AG04450 (cell line): ENCODE measurements at places on chromosomes 4 and X.

DNA sequence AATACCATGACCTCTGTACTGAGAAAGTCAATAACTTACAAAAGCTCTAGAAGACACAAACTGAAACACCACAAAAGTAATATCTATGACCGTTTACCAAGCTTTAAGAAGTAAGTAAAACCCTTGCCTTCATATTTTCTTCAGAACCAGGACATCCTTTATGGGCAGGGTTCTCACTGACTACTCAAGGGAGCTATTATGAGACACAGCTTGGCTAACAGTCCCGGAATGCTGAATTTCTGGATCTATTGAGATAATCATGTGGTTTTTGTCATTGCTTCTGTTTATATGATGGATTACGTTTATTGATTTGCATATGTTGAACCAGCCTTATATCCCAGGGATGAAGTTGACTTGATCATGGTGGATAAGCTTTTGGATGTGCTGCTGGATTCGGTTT, 19.9 kb upstream of the CDS1 start:
- DNase-seq: no peak

DNA sequence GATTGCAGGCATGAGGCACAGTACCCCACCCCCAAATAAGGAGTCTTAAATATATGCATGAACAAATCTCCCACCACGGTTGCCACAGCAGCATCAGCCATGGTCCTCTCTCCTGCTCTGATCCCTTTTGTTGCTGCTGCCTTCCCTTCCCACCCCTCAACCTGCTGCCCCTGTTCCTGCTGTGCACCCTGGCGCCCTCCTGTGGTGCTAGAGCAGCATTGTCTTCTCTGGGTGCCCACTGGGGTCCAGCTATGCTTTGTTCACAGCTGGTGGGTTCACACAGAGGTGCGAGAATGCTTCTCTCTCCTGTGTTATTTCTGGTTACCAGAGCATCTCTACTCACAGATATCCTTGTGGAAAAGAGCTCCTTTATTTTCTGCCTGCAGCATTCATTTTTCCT, 116.2 kb downstream of the GATB start:
- no peak for DNase-seq

DNA sequence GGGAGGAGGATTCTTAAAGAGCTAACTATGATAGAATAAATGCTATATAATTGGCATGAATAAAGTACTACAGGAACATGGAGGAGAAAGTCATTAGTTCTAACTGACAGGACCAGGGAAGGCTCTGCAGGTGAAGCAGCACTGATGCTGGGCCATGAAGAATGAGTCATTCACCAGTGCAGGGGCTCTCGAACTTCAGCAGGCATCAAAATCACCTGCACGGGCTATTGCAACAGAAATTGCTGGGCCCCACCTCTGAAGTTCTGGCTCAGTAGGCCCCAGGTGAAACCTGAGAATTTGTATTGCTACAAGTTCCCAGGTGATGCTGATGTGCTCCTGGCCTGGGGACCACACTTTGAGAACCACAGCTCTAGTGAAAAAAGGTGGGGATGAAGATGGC, 33.7 kb downstream of the TMEM150C start:
- no peak for DNase-seq

DNA sequence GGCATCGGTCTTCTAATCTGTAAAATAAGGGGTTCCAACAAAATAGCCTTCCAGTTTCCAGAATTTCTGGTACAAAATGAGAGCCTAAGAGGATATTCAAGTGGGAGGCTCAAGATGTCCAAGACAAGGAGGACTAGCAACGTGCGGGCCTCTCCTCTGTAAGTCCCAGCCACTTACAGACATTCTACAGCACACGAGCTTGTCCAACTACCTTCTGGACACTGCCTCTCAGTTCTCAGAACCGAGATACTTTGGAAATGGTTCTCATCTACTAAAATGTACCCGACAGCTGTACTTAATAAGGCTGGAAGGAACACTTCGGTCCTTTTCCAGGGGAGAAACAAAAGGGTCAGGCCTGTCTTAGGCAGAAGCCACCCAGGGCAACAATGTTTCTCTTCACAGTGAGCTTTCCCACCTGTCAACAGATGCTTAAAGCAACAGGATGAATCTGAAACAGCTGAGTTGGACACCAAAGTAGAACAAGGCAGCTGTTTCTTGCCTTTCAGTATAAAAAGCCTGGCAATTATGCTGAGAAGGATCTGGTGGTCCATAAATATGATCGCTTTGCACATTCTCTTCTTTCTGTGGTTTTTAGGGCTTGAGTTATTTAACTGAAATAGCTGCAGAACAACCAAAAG, 127.0 kb downstream of the HS6ST2 start:
- no peak for DNase-seq

GRCh38 chr4:114497116-114497515, 101.5 kb upstream of the UGT8 start:
- no peak for DNase-seq

DNA sequence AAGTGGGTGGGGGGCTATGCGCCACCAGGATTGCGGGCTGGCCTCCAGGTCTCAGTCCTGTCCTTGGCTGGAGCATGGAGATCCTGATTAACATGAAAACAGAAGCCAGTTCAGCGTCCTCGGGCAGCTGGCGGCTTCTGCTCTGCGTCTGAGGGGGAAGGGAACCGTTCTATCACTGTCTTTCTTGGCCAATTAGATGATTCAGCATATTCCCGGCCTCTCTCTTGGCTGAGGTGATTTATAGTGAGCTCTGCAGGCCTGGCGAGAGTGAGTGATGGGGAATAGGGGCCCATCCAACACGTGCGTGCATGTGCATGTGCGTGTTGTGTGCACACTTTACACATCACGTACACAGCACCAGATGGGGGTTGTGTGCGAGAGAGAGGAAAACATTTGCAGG, 145.8 kb upstream of the ATP6AP2 start:
- DNase-seq: no peak

- no peak for DNase-seq
These were observed 178.1 kb downstream of the MAML3 start for GRCh38 chr4:139975830-139976272.

DNA sequence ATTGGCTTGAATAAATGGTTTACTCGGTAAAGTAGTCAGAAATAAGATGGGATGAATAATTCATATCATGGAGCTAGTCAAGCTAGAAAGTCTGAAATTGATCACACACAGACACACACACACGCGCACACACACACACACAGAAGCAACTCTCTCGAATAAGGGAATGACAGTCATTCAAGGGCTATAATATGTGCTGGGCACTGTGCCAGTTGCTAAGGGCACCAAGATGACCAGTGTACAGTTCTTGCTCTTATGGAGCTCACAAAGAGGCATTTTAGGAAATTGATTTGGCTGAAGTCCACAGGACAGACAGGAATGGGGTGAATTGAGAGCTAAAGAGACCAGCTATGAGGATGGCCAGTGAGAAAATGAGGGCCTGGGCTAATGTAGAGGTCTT, 34.2 kb upstream of the SH3D19 start:
- no peak for DNase-seq

GRCh38 chr4:80072228-80072743, 743 bp downstream of the ANTXR2 start:
- no peak for DNase-seq

GRCh38 chrX:153878969-153879653, 6.9 kb downstream of the L1CAM start:
- DNase-seq: no peak

DNA sequence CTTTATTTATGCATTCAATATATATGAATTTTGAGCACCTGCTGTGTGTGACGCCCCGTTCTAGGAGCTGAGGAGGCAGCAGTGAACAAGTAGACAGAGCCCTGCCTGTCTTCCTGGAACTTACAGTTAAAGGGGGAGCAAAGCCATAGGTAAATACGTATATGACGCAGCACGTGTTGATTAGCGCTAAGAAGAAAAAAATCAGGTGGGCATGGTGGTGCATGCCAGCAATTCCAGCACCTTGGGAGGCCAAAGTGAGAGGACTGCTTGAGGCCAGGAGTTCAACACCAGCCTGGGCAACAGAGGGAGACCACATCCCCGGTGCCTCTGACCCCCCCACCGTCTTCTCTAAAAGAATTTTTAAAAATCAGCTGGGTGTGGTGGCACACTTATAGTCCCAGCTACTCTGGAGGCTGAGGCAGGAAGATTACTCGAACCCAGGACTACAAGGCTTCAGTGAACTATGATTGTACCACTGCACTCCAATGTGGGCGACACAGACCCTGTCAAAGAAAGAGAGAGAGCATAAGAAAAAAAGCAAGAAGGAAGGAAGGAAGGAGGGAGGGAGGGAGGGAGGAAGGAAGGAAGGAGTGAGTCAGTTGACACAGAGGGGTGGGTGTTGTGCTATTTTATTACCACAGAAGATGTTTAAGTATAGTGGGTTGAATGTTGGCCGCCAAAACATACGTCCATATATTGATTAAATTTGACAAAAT, 5.4 kb upstream of the KIAA0232 start:
- DNase-seq: no peak

DNA sequence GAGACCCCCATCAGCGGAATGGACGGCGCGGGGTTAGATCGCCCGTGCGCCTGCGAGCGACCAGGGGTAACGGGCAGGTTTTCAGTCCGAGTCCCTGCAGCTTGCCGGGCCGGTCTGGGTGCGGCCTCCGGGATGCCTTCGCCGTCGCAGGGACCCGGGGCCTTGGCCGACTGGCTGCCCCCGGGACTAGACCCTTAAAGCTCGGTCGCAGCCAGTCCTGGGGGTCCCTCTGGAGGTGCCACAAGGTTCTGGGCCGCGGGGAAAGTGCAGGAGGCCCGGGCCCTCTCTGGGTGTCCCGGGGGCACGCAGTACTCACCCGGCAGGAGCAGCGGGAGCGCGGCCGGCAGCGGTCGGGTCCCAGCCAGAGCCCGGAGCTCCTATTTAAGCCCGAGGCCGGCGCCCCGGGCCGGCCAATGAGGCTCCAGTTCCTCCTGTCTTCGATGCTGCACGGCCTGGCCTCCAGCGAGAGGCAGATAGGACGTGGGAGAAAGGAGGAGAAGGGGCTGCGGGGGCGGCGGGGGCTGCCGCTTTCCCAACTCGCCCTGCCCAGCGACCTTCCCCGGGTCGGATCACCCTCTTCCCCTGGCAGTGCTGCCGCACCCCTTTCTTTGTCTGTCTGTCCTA, at the start of gene SPON2:
SPON2 (minus strand) TSS at position 356 of the 624 bp plus-strand sequence.
- DNase-seq: no peak

- no peak for DNase-seq
These were observed 155.5 kb downstream of the RAB28 start for GRCh38 chr4:13328591-13328990.

- peak; percentile 70 for DNase-seq
These were observed 2.1 kb upstream of the FAT1 start for GRCh38 chr4:186725469-186726425.

DNA sequence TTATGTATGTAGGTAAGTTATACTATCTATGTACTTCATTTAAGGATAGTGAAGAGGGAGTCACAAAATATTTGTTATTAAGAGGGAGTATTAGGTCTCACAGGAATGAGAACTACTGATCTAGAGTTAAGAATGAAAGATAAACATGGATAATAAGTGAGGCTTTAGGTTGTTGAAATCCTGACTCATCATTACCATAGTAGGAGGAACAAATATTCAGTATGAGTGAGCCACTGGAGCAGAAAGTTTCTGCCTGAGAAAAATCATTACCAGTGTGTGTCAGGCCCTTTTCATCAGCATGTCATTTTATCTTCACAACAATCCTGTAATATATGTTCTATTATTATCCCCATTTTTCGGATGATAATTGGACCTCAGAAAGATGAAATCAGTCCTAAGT, 27.2 kb upstream of the IGSF1 start:
- no peak for DNase-seq

DNA sequence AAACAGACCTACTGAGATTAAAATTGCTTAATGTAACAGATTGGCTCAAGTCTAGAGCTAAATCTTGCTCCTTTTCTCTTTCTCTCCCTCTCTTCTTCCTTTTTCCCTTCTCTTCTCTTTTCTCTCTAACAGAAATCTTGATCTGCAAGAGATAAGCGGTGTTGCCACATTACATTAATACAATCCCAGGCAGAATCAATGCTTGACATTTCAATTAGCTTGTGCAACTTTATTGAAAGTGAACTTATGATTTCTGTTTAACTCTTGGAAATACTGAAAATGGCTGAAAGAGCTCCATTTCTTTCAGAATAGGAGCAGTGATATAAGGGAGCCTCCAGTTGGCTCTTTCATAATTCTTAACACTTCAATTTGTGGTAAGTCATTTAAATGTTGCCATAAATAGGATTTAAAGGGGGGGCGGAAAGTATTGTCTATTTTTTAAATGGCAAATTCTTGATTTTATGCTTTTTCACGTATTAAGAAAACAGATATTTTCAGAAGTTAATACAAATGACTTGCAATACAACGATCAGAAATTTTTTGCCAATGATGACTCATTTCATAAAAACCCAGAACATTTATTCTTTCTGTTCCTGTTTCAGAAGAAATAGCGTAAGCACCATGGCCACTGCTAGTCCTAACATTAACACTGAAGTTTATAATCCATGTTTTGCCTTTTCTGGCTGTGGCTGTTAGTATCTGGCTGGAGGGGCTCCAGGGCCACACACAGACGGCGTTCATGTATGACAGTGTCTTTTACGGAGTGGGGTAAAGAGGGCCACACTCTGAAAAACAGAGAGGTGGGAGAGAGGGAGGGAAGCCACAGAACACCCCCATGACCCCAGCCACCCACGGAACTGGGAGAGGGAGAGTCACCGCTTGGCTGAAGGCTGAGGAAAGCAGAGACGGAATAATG, 115.7 kb upstream of the FAT1 start:
- peak; percentile 51 for DNase-seq

- no peak for DNase-seq
These were observed 44.5 kb downstream of the CYTL1 start for GRCh38 chr4:4974727-4975126.
